Stimulated activated CD8-positive, alpha-beta memory T cell treated with anti-CD3 and anti-CD28 coated beads, Interleukin-4, amount 100 ng/mL, for 24 hours (primary cell): ENCODE measurements at places on chromosomes 13 and 19.

DNA sequence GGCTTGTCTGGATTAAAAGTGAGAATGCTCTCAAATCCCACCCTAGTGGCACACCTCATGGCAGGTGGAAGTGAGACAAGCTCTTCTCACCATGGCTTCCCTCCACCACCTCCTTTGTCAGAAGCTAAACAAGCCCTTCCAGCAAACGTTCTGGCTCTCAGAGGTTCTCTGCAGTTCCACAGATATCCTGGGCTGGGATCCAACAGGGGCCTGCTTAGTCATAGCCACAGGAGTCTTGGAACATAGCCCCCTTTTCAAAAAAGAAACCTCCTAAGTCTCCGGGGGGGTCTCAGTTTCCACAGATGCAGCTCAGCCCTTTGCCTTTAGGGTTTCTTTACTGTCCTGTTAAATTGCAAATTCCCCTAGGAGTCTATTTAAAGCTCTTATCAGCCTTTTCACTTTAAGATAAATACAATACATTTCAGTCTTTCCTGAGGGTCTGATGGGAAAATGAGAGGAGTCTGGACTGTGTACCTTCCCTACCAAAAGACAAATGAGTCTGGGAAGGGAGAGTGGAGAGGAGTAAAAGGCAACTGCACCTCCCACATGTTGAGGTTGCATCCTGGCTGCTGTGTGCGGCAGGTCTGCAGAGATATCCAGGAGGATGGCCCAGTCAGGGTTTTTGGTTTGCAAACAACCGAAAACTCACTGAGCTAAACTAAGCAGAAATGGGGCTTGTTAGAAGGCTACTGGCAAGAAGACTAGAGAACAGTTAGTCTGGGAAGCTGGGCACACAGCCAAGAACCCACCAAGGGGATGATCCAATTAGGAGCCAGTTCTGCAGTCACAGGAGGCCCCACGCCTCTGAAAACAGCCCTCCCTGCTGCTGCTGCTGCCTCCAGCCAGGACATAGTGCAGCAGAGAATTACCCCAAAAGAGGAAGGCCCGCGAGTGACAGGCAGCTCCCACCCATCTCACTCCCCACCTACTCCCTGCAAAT is 41.4 kb upstream of the SERP2 start:
- no peak for DNase-seq

- DNase-seq, result no peak
Measured at GRCh38 chr13:114059946-114060860, 72.2 kb downstream of the RASA3 start.

DNA sequence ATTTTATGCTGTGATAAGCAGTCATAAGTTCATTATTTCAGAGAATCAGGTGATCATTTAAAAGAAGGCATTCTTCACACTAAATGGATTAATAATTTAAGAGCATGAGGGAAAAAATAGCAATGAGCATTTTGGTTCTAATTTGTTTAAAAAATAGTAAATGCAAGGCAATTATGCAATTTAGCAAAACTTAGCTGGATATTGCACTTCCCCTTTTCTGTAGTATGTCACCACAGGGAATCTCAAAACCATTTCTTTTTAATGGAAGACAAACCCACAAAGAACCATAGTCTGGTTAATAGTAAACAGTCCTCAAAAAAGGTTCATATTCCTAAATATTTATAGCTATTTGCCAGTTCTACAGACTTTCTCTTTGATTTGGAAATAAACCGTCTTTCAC is 30.2 kb downstream of the COG6 start:
- no peak for DNase-seq

DNA sequence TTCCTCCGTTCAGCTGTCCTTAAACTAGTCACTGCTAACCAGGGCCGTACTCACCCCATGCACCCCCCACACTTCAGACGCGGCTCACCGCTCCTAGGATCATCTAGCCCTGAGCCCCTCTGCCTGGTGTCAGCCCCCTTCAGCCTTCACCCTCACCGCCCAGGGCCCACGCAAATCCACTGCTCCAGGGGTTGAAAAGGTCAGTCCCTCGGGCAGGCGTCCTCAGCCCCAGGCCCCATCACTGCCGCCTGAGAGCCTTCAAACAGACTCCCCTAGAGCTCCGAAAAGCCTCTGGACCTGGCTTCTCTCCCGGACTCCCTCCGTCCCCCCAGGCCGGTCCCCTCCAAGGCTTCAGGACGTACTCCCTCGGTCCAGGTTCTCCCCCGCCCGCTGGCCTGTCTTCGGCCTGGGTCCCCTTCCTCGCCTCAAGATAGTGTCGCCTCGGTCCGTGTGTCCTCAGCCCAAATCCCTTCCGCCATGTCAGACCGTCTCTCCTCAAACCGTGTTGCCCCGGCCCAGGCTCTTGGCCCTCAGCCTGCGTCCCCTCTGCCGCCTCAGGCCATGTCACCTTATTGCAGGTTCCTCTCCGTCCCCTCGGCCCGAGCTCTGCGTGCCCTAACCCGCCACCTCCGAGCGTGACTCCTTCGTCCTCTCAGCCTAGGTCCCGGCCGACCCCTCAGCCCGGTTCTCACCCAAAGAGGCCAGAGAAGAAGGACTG is 553 bp downstream of the NAPA start:
- DNase-seq, result no peak
